Femur (tissue), 1 donor: ENCODE measurements at places on chromosomes 3 and 15.

GRCh38 chr3:152269831-152270734 lies 1.4 kb downstream of the MBNL1 start:
- DNase-seq: peak; percentile 68

DNA sequence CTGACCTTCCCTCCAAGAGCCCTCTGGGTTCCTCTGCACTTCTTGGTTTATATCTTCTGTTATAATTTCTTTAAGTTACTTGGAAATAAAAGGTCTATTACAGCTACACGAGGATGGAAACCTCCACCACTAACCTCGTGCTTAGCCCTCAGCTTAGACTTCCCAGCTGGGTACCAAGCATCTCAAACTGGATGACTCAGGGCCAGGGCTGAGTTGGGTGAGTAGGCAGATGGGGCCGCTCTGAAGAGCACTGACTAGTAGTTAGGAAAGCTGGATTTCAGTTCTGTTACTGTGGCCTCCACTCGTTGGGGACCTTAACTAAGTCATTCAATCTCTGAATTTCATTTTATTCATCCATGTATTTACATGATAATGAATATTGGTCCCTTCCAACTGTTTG lies 1036.6 kb downstream of the IGSF11 start:
- no peak for DNase-seq

DNA sequence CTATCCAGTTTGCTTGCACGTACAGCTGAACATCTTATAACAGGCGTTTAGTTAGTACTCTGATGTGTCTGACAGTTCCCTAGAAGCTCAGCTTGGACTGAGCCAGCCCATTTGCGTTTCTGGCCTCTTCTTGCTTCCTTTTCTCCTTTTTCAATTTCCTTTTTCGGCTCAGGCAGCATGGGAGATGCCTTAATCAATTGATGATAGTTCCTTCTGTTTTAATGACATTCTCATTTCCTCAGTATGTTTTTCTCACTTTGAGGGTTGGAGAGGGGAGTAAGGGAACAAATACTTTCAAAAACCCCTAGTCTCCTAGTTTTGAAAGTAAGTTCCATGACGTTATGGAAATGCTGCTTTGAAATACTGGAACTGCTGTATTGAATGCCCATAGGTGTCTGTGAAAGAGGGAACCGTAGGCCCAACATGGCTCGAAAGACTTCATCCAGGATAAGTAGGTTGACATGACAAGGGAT lies 18.9 kb downstream of the IL1RAP start:
- peak; percentile 45 for DNase-seq

DNA sequence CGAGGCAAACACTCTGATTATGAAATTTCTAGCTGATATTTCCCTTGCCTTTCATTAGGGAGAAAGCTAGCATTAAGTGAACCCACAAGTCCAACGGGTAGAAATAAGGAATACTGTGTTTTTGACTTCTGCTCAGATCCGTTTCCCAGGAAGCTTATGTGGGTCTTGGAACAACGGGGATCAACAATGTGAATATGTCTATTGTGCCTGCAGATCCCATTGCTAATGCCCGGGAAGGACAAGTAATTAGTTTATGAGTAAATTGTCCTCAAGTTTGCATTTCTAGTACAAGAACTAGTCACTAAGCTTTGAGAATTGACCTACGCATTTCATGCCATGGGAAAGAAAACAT lies 236.4 kb downstream of the UACA start:
- peak; percentile 6 for DNase-seq

DNA sequence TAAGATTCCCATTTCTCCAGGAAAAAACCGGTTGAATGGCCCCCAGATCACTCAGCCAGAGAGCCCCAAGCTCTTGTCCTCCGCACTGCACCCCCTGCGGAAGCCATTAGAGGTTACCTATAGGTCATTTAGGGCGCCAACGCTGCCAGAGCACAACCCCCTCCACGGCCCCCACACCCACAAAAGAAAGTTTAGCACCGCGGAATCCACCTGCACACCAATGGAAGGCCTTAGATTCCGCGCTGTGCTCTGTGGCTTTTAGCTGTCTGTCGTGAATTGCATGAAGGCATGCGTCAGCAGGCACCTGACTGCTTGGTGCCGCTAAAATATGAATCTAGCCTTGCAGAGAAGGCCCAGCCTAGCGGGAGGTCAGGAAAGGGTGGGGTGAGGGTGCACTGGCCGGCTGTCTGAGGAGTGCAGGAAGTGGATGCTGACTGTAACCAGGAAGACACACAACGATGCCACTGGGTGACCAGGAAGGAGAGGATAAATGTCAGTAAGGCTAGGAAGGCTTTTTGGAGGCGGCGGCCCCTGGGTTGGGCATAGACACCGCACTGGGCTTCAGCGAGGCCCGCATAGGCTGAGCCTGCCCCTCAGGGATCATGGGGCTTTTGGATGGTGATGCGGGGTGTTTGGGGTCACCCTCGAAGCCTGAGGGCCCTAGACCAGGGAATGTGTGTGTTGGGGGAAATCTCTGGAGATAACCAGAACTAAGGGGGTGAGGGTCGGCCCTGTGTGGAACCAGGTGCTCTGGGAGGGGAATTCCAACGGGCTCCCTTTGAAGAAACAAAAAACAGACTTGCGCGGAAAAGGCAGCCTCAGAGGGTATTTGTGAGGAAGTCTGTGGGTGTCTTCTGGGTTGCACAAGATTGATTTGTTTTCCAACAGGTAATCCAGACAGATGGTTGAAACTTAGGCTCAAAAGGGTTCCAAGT lies 976 bp upstream of the NUP210 start:
- DNase-seq: no peak

GRCh38 chr3:4525560-4526223 lies 32.5 kb downstream of the ITPR1 start:
- DNase-seq: no peak

DNA sequence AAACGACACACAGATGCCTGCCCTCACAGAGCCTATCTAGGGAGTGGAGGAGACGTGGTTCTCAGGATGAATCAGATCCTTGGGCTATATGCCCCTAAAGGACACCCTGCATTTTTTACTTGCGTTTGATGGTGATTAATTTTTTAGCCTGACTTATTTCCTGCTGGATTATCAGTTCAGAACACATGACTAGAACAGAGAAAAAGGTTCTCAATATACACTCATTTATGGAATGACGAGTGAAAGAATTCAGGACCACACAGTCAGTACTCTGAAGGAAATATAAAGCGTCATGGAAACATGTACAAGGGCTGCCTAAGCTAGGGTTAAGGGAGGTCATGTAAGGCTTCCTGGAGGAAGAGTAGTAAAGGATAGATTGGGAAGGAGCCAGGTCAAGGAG lies 121.8 kb downstream of the SSR3 start:
- no peak for DNase-seq

- DNase-seq: no peak
Observed at GRCh38 chr3:87901141-87901540, 157.7 kb downstream of the CGGBP1 start.

- peak; percentile 5 for DNase-seq
Observed at GRCh38 chr15:99963096-99963825, 230.0 kb upstream of the LYSMD4 start.

GRCh38 chr3:133404920-133405319 lies 5.1 kb downstream of the BFSP2 start:
- no peak for DNase-seq

- no peak for DNase-seq
Observed at GRCh38 chr3:194404365-194405140, 5.5 kb upstream of the GP5 start.

DNA sequence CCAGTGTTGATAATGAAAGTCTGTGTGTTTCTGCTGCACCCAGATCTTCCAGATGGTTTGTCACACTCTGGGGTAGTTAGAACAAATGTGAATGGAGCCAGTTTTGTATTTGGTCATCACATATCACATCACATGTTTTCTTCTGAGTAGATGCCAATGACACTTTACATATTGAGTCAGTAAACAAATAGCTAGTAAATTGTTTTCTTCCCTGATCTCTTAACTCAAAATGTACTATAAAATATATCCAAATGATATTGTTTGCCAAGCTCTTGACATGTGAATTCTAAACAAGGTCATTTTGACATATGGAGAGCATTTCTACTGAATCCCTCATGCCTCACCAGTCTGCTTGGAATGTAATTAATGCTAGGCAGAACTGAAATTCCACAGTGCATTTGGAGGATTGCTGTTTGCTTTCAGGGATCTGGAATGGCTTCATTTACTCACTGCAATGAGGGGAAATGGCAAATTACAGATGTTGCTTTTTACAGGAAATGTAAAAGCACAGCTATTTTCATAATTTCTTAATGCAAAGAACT lies 45.0 kb downstream of the PDHB start:
- no peak for DNase-seq

DNA sequence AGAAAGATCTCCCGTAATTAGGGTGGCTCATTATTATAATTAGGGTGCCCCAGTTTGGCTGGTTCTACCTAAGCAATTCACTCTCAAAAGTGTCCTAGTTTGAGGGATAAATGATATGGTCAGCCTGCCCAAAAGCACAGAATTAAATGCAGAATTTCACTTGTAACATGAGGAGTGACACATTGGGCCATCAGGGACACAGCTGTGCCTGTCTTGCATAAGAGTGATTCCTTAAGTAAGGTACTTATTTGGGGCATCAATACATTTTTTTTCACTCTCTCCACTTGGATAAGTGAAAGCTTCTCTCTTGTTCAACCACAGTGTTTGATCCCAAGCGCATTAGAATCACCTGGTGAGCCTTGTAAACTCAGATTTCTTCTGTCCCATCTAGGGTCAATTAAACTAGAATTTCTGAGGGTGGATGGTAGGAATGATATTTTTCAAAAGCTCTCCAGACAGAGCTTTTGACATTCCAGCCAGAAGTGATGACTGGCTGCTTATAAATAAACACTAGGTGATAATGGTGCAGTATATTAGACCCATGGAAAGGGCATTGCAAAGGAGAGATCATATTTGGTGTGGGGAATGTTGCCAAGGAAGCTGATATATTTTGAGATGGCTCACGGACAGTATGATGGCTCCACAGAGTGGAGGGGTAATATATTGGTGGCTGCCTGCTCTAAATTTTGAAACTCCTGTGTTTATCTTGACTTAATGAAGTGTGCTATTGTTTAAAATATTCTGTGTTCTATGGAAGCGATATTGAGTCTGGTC lies 458.1 kb upstream of the RASGRP1 start:
- no peak for DNase-seq

- DNase-seq: peak; percentile 87
Observed at GRCh38 chr3:126752303-126753190, 48.5 kb downstream of the CHCHD6 start.

- DNase-seq: no peak
Observed at GRCh38 chr3:51375571-51375970, 9.5 kb upstream of the MANF start.

GRCh38 chr3:55873523-55874254 lies 386.6 kb upstream of the WNT5A start:
- no peak for DNase-seq

GRCh38 chr15:76208786-76209424 lies 102.4 kb downstream of the ETFA start:
- no peak for DNase-seq

- DNase-seq: no peak
Observed at GRCh38 chr15:63933522-63933921, 99.8 kb upstream of the HERC1 start.

- DNase-seq: no peak
Observed at GRCh38 chr15:91099995-91100813, at the start of gene SV2B. Gene SV2B, plus strand, starts transcription at chr15:91100257. Its CDS starts 126,007 bp downstream, at chr15:91226264.

GRCh38 chr3:43998836-43999727 lies 242.6 kb upstream of the TOPAZ1 start:
- DNase-seq: peak; percentile 55

DNA sequence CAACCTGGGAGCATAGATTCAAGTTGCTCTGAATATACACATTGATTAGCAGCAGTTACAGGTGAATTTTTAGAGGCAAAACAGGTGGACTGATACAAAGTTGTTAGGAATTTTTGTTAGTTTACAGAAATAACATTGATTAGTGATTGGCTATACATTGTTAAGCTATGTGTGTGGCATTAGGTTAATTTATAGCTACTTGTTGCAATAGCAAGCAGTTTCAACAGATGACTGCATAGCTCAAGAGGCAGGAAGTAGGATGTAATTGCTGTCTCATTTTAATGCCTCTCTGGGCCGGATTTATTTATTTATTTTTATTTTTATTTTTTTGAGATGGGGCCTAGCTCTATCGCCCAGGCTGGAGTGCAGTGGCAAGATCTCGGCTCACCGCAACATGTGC lies 99.7 kb downstream of the TCF12 start:
- no peak for DNase-seq

DNA sequence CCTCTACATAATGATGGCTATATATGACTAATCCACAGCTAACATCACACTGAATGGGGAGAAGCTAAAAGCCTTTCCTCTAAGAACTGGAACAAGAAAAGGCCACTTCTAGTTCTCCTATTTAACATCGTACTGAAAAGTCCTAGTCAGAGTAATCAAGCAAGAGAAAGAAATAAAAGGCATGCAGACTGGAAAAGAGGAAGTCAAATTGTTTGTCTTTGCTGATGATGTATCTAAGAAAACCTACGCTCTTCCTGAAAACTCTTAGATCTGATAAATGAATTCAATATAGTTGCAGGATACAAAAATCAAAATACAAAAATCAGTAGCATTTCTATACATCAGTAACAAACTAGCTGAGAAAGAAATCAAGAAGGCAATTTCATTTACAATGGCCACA lies 116.9 kb downstream of the TP63 start:
- DNase-seq: no peak

DNA sequence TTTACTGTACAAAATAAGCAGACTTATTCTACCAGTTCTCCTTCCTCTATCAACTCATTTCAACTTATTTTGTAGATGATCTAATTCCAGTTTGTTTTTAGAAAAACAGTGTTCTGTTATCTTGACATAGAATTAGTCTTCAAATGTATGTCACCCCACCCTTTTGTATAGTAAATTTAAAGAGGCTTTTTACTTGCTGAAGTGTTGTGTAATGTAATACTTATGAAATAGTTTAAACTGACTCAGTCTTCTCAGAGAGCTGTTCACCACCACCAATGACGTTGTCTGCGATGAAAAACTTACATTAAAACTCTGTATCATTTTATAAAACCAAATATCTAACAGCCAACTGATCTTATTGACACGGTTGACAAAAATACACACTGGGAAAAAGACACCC lies 82.9 kb downstream of the RAP2B start:
- DNase-seq: no peak

DNA sequence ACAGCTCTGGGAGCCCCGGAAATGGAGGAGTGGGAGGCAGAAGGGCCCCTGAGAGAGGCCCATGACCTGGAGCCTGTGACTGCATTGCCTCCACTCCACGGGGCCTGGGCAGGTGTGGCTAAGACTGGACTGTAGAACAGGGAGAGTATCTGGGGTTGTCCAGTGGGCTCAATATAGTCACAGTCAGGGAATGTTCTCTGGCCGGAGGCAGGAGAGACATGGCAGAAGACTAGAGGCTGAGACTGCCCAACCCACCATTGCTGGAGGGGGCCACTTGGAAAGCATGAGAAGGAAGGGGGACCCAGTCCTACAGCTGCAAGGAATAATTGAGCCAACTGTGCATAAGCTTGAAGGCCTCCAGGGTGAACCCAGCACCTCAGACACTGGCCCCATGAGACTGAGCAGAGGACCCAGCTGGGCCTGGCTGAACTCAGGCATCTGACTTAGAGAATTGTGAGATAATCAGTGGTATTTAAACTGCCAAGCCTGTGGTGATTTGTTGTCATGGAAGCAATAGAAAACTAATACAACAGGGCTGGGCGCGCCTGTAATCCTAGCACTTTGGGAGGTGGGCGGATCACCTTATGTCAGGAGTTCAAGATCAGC lies 33.1 kb downstream of the NIPA2 start:
- DNase-seq: no peak
